ENCODE measurements at places on chromosomes 12 and 14.

- DNase-seq = no peak
Observed at GRCh38 chr12:93748672-93749383, 71.7 kb downstream of the CRADD start.

- DNase-seq = no peak
Observed at GRCh38 chr12:107167756-107168155, 74.4 kb upstream of the CRY1 start.

DNA sequence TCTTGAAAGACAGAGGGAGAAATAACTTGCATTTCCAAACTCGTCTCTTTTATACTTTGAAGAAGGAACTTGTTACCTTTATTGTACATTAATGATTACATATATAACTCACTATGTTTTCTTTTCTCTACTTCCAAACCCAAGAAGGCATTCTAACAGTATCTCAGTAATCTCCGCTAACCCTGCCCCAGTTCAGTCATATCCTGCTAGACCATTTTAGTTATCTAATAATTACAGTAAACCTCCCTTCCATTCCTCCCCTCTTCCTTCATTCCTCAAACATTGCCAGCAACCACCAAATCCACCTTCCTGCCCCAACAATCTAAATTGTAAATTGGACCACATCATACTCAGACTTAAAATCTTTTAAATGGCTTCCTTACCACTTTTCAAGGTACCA is 30.6 kb downstream of the STK38L start:
- DNase-seq = no peak

DNA sequence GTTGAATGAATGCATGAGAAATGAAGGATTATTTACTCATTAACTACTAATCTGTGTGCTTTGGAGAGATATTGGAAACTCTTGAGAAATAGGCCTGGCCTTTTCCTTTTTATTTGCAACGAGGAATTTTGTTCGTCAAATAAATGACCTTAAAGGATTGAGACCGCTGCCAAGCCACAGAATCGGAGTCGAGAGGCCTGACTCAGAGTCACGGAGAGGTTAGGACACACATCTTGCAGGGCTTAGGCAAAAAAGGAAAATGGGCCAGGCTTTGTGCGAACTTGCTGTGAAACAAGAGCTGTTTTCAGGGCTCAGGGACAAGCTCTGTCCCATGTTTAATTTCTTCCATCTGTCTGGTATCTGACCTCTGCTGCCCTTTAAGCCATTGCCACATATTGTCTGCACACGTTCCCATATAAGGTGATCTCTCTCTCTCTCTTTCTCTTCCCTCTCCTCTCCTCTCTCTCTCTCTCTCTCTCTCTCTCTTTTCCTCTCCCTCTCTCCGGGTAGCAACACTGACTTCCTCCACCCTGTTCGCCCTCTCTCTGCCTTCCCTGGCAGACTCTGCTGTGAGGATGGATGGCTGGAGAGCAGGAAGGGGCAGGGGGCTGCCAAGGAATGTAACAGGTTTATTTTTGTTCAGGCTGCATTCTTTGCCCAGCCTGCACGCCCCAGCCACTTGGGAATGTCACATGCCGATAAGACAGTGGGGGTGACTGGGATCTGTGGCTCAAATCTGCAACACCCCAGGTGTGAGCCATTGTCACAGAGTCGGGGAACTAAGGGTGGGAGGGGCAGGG is 14.9 kb upstream of the IFT81 start:
- no peak for DNase-seq

- no peak for DNase-seq
Observed at GRCh38 chr14:103879118-103879569, 31.8 kb upstream of the PPP1R13B start.

Data from activated T-helper 1 cell treated with Interleukin-2 at 50 U/mL for 16 hours (primary cell).